ENCODE measurements at places on chromosomes 2 and 18.

GRCh38 chr2:28600181-28600580, 104.3 kb downstream of the PLB1 start:
- DNase-seq = no peak

GRCh38 chr2:29276151-29276550, 160.9 kb downstream of the CLIP4 start:
- DNase-seq = no peak

GRCh38 chr2:222714361-222715241, 43.1 kb downstream of the MOGAT1 start:
- no peak for DNase-seq

GRCh38 chr2:43233218-43234212, 7.1 kb upstream of the ZFP36L2 start:
- no peak for DNase-seq

DNA sequence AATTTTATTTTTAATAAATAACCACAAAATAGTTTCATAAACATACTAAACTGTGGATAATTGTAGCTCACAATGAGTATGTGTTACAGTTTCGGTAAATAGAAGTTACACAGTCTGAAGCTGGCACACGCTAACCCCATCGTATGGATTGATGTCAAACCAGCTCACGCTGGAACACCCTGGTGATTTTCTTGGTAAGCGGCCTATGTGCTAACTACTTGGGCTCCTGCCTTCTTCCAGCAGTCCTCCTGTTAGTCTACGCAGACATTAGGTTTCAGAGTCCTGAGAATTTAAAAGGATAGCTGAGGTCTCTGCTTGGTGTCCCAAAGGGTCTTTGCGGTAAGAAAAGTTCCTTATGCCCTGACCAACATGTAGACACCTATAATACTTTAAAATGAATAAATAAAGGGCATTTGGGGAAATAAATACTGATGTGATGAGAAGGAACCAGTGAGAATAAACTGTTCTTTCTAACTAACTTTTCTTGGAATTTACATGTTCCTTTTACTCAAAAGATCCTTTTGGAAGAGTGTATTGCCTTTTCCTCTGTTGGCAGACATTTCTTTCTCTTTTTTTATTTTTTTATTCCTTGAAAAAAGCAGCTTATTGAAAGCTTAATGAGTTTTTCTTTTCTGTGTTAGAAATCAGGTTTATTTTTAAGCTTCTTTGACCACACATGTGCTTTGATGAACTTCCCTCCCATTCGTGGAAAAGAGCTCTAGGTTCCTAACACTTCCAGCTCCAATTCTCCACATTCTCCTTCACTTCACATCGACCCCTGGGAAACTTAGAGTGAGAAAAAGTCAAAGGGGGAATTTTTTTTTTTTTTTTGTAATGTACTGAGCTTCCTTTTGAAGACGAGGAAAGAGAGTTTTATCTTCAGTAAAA, 322.2 kb downstream of the IRS1 start:
- DNase-seq = no peak

DNA sequence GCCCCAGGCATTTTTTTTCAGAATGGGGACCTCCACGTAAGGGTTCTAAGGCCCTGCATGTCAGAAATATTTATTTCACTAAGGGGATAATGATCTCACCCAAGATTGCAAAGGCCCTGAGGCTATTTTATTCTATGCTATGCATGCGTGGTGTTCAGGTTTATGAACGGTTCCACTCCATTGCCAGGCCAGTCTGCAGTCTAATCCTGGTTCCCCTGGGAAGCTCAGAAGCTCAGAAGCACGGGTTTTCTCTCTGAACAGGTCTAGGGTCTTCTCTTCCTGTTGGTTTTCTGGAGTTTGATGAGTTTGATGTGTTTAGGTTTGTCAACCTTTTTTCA, 256.4 kb upstream of the PXDN start:
- DNase-seq = no peak

- DNase-seq = no peak
Measured at GRCh38 chr18:23583071-23583865, 3.0 kb downstream of the NPC1 start.

DNA sequence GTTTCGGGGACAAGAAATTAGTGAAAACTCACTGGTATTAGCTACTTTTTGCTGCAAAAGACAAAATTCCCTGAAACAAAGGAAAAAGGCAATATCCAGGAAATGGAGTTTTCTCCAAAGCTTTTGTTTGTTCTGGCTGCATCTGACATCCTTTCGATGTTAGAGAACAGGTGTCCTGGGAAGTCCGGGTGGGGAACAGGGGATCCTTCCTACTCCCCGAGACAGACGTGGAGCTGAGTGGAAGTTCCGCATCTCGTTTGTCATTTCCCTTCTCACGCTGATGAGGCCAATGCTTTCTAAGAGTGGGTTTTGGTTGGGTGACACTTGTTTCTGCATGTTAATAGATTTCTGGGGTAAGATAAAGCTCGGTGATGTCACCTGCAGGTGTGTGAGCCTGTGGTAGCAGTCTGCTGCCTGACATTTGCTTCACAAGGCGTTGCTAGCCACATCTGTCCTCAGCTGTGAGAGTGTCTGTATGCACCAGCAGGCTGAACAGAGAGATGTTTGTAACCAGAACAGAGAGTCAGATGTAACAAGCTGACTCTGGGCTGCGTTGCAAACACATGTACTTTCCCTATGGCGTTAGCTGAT, 125.9 kb downstream of the ACOXL start:
- no peak for DNase-seq

DNA sequence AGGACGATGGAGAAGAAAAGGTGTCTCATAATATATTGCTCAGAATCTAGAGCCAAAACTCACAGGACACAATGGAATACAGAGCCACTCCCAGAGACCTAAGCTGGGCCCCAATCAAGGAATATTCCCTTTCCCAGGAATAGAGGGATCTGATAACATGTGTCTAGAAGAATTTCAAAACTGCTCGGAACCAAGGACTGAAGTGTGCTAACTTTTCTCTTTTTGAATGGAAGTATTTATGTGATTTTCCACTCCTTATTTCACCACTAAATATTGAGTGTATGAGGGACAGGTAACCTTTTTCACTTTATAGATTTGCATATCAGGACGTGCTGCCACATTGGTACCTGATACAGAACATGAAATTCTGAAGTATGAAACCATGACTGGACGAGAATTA, 9.2 kb upstream of the C2orf69 start:
- DNase-seq = no peak

DNA sequence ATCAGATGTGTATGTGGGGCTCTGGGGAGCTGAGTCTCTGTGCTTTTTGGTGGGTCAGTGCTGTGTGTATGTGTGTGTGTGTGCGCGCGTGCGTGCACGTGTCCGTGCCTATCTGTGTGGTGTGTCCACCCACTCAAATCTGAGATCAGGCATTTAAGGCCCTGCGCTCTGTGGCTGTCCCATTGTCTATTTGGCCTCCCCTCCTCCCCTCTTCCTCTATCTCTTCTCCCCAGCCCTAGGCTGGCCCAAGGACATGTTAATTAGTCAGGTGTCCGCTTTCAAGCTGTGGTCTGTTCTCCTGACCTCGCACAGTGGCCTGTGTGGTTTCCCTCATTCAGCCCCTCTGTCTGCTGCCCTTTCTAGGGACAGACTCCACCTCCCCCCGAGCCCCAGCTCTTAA, 136.4 kb downstream of the DYSF start:
- no peak for DNase-seq

DNA sequence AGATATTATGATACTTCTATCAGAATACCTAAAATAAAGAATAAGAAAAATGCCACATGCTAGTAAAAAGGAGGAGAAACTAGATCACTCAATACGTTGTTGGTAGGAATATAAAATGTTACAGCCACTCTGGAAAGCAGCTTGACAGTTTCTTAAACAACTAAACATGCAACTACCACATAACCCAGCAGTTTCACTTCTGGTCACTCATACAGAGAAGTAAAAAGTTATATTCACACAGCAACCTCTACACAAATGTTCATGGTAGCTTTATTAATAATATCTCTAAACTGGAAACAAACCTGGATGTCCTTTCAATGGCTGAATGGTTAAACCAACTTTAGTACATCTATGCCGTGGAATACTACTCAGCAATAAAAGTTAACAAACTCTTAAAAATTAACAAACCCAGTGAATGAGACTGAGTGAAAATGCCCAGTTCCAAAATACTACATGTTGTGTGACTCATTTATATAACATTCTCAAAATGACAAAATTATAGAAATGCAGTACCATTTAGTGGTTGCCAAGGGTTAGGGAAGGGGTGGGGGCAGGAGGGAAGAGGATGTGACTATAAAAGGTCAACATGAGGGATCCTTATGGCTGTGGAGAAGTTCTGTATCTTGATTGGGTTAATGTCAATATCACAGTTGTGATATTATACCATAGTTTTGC, 124.1 kb downstream of the MMADHC start:
- no peak for DNase-seq

DNA sequence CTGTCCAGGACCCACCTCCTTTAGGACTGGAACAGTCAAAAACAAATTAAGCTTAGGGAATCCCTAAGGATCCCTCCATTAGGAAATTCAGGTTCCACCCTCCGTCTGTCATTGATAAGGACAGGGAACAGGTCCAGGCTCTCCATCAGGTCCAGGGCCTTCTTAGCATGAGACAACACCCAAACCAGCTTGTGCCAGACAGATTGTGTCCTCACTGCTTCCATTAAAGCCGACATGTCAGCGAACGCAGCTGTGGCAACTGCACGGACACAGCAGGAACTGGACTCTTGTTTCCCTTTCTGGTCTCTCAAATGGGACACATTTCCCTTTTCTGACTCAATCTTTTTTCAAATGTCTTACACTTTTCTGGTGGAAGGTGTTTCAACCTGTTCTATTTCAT, 81.4 kb downstream of the BCL11A start:
- DNase-seq = no peak

DNA sequence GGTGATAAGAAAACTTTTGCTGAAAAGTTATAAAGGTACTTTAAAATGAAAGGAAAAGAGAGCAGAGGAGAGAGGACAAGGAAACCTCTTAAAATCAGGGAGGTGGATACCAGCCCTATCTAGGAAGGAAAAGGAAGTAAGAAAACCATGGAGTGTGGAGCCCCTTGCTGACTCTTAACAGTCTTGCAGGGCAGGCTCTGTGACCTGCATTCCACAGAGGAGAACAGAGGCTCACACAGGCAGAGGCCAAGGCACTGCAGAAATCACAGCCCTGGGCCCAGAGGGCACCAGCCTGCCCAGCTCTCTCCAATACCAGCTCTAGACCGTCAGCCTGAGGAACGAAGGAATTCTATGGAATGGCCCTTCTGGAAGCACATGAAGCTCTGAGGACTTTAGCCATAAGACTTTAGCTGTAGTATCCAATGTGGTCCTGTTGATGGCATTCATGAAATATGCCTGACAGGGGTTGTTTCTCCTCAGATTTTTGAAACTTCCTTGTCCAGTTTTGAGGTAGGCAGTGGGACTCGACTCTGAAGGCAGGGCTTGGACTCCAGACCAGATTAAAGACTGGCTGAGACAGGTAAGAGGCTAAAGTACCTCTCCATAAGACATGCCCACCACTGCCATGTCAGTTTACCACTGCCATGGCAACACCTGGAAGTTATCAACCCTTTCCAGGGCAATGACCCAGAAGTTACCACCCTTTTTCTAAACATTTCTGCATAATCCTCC, 216.3 kb downstream of the ANAPC1 start:
- peak; percentile 81 for DNase-seq

DNA sequence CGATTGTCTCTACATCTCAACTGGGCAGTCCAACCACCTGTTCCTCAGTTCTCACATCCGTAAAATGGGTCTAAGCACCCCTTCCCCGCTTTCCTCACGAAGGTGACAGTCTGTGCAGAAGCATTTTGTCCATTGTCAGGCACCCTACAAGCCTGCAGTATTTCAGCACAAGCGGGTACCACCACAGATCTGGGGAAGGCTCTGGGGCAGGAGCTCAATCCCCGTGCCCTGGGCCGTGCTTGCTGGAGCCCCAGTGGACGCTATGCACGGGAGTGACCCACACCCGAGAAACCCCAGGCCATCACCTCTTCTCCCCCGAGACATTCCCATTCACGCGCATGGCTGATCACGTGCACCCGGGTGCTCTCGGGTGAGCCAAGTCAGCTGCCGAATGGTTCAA, 137.7 kb upstream of the PXDN start:
- no peak for DNase-seq

- DNase-seq = no peak
Measured at GRCh38 chr2:45285311-45285710, 276.1 kb upstream of the SIX2 start.

GRCh38 chr18:60895181-60895580, 438.0 kb upstream of the CDH20 start:
- no peak for DNase-seq

GRCh38 chr2:62999905-63000304, 50.7 kb upstream of the OTX1 start:
- DNase-seq = no peak

DNA sequence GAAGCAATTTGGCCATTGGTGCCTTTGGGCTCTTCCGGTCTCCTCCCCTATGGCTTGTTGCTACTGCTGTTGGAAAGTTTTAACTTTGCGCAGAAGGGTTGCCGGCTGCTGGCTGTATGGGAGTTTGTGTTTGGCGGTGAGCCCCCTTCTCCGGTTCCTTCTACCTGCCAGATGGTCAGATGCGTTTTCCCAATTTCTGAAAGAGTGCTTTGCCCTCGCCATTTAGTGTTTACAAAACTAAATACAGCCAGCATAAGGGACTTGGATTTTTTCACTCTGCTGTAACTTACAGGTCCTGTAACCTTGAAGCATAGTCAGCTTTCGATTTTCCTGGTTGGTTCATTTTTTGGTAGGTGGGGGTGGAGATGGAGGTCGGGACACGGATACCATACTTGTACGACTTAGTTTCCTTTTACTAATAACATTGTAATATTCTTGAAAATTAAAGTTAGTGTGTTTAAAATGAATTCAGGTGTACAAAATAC, 604 bp downstream of the COQ10B start:
- peak; percentile 94 for DNase-seq

DNA sequence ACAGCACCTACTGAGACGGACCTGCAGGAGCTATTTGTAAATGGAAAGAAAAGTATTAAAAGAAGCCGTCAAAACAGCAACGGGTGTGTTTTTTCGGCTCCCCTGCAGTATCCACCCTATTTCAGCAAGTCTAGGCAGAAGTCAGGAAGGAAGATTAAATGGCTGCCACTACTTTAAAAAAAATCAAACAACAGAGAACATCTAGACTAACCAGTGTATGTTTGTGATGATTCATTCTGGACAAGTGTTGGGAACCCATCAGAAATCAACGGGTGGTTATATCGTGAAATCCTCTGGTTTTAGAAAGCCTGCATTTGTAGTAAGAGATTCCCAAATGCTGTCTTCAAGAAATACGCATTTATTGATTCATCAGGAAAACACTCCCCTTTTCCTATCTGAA, 9.0 kb downstream of the PMAIP1 start:
- DNase-seq = peak; percentile 45

- DNase-seq = peak; percentile 50
Measured at GRCh38 chr2:150526827-150527226, 39.4 kb upstream of the RND3 start.

GRCh38 chr18:51767293-51767692, 569.8 kb upstream of the MEX3C start:
- DNase-seq = no peak

DNA sequence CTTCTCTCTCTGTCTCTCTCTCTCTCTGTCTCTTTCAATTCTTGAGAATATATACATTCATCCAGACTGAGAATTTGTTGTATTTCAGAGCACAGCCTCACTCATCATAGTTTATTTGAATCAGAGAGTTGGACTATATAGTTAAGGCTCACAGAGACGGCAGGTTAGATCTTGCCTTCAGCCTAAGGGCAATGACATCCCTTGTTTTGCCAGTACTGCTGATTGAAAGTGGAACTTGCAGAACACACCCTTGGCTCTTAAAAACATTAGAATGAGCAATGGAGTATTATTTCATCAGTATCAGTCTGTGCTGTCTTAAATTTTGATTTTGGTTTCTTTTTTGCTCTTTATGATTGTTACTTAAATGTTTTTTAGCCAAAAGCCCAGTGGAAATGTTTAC, 62.0 kb upstream of the DSG1 start:
- DNase-seq = no peak

- no peak for DNase-seq
Measured at GRCh38 chr18:28757466-28758008, 580.6 kb upstream of the CDH2 start.
